ENCODE measurements at places on chromosomes 1 and 21. TPM values are rescaled to one million over a fixed set of nuclear protein-coding genes. Genes with fewer than 3 reads are reported as not detected.
A peak's percentile ranks its signal among the peaks of the same experiment; 100 is the strongest.

The COL6A2 gene
- total RNA-seq: 2.0 TPM

The MYOG gene
- not detected for total RNA-seq

The AGMAT gene
- total RNA-seq: 31.5 TPM

The DIO1 gene
- not detected for total RNA-seq

The MTF2 gene
- 63.7 TPM for total RNA-seq

The MCOLN2 gene
- total RNA-seq: 92.3 TPM

DNA sequence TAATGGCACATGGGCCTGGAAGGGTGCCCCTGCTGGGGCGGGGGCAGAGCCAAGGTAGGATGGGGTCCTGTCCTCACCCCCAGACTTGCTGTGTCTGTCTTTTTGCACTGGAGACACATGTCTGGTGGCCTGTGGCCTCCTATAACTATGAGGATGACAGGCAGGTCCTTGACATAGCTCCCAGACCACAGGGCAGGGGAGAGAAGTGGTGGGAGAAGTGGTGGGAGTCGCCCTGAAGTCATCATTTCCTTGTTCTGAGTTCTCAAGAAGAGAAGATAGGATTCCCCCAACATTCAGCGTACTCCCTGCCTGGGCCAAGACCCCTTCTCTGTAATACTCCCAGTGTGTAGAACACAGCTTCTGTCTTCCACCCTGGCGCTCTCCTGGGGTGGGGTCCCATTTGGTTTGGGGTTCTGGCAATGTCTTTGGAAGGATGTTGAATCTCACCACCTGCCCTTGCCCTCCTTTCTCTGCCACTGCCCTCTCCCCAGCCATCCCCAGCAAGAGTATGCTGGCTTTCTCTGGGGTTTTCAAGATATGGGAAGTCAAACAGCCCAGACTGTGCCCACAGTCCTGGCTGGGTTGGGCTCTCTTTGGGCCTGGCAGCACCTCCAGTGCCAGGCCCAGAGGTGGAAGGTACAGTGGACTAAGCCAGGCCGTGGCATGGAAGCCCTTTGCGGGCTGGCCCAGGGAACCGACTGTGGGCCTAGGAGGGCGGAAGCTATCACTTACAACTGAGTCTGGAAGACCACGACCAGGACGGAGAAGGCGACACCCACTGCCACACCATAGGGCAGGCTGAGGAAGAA lies 19.4 kb downstream of the SLC26A9 start:
- no peak for DNase-seq

- DNase-seq: no peak
Observed at GRCh38 chr1:185541871-185542301, 192.3 kb upstream of the HMCN1 start.

DNA sequence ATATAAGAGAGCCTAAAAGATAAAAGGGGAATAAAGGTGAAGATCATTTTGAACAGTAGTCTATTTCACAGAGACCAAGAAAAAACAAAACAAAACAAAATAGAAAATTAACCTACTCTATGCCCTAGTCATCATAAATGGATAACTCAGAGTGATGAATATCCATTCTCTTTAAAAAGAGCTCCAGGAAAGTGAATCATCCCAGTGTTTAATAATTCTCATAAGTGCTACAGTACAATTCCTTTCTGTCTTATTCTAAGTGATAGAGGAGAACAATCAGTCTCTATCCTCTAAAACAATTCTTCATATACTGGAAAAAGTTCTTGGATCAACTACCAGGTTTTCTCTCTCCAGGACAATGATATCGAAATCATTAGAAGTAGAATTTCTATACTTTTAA lies 45.8 kb downstream of the GDAP2 start:
- DNase-seq: no peak

DNA sequence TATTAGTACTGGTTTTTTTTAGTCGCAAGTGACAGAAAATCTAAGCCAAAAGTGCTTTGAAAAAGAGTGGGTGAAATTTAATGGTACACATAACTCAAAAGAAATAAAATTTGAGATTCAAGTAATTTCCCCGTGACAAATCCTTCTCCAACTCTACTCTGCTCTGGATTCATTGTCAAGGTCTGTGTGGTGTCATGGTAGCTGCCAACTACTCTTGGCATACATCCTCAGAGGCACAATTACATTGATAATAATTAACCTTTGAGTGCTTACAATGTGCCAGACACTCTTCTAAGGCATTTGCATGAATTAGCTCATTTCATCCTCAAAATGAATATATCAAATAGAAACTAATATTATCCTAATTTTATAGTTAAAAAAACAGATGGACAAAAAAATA lies 1153.9 kb upstream of the NCAM2 start:
- DNase-seq: no peak

DNA sequence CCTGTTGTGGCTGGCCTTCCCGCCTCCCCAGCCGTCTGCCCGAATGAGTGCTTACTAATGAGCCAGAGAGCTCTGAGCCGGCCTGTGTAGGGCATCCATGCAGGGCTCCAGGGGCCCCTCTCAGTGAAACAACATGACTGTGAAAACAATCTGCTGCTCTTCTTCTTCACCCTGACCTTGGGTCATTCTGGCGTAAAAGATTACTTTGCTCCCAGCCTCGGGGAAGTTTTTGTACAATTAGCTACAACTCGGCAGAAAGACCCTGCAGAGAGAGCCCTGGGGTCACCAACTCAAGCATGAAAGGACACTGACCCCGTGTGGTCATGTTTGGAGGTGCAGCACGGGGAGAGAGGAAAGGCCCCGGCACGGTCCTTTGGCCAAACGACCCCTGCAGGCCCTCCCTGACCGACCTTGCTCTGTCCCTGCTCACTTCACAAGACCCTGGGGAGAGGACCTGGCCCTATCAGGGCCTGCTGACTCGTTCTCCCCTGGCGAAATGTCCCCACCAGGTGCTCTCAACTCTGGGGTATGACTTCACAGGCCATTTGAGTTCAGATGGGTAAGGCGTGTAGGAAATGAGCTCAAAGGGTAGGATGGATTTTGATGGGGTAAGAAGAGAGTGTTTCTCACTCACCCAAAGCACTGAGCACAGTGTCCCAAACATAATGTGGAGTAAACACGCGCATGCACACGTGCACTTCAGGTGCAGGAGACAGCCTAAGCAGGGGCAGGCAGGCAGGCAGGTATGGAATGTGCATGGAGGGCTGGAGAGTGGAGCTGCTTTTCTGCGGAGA lies 22.9 kb upstream of the FAM20B start:
- peak; percentile 90 for DNase-seq

DNA sequence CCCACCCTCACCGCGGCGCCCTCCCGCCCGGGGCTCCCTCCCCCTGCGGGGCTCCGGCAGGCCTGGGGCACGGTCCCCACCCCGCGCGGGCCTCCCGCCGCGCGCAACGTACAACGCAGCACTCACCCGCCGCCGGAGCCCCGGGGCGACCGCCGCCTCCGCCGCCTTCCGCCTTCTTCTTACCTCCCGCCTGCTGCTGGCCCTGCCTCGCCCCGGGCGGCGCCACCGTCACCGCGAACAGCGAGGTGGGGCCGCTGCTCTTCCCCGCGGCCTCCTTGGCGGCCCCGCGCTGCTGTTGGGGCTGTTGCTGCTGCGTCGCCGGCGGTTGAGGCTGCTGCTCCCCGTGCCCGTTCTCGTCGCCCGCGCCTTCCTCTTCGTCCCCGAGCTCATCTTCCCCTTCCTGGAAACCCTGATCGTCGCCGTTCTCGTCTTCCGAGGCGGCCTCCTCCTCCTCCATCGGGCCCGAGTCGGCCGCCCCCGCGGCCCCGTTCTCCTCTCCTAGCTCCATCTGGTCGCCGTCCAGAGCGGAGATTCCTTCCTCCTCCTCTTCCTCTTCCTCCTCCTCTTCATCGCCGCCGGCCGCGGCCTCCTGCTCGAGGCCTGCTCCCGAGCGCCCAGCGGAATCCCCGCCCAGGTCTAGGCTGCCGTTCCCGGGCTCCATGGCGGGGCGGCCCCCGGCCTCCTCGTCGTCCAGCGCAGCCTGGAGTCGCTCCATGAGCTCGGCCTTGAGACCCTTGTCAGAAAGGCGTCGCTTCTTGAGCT lies 671 bp downstream of the HNRNPU start:
- DNase-seq: no peak

DNA sequence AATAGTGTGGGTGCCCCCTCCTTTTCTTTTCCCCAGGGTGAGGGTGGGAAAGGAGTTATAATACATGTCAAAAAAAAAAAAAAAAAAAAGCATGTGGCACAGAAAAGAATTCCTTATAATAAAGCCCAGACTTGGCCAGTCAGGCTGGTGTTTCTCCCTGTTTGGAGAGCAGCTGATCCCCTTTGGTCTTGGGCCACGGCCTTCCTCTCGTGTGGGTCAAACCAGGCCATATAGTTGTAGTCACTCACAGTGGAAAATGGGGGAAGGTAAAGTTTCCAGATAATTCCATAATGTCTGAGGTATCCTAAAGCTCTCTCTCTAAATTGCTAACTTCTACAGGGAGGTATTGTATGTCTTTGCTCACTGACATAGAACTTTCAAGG lies 22.0 kb downstream of the CLIC6 start:
- no peak for DNase-seq

DNA sequence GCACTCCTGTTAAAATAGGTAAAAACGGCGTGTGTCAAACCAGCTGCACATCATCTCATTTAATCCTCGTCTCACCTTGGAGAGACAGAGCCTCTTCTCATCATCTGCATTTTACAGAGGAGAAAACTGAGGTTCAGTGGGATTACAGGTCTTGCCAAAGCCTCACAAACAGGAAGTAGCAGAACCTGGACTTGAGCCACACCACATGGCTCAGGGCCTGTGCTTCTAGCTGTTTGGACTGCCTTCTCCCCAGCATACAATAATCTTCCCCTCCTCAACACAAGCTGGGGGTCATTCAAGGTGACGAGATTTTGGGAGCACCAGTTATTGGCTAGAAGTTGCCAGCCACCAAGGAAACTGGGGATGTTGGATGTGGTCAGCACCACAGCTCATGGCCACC lies 167.9 kb upstream of the ZC3H12A start:
- DNase-seq: no peak

DNA sequence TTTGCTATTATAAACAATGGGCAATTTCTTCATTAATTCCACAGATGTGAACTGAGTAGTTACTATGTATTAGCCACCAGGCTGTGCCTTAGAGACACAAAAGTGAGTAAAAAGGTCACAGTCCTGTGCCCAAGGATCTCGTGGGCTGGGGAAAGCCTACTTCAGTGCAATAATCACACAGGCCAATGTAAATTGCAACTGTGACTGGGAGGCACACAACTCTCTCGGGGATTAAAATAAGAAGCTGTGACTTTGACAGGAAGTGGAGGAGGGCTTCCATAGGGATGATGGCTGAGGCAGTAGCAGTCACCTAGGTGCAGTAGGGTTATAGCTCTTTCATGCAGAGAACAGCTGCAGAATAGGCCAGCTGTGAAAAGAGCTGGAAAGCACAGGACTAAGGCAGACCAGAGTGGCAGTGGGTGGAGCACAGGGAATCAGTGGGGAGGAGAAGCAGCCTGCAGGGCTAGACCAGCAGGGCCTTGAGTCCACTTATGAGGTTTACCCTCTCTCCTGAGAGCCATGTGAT lies 121.9 kb downstream of the MAB21L3 start:
- peak; percentile 71 for DNase-seq

DNA sequence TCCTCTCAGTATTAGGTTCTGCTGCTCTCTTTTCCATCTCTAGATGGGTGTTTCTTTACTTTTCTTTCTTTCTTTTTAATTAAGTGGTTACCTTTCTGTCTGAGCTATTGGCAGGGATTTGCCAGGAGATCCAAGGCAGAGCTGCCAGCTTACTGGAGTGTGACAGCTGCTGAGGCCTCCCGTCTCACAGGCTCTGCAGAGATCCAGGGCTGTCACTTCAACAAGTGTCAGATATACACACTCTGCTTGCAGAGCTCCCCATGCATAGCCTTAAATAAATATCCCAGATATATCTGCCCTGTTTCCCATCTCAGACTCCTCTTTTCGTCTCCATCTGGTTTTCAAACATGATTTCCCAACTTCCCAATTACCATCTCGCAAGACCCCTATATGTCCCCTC lies 124.3 kb downstream of the NOS1AP start:
- no peak for DNase-seq

DNA sequence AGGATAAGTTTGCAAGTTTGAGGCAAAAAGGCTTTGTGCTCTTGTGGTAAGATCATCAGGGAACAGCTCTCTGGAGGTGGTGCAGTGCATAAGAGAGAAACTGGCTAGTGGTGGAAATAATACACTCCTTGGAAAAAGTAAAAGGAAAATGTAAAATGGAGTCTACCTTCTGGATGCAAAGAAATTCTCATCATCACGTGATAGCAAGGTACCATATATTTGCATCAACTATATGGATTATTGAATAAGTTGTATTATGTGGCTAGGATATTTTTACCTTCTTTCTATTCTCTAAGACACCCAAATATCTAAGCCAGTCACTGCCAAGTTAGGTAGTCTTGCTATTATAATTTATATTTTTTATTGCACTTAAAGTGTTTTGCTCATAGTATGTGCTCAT lies 14.0 kb upstream of the LRRC7 start:
- no peak for DNase-seq

GRCh38 chr1:200886594-200886993 lies 8.1 kb upstream of the INAVA start:
- no peak for DNase-seq

GRCh38 chr1:35043498-35043897 lies 11.8 kb upstream of the ZMYM6 start:
- DNase-seq: no peak

DNA sequence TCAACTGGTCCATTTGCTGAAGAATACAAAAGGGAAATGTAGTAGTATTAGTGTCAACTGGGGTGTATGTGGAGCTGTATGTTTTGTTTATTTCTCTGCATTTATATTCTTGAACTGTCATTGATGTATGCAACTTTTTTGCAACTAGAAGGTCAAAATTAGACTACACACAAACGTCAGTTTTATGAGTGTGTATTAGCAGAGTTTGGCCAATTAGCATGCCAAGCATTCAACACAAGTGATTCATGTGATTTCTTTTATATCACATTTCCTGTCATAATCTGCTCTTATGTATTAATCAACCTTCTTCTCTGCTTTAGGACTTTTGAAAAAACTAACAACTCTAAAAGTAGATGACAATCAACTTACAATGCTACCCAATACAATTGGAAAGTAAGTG lies 211.1 kb downstream of the LRRC40 start:
- no peak for DNase-seq

- DNase-seq: peak; percentile 38
Observed at GRCh38 chr1:55384637-55385036, 169.5 kb upstream of the USP24 start.

DNA sequence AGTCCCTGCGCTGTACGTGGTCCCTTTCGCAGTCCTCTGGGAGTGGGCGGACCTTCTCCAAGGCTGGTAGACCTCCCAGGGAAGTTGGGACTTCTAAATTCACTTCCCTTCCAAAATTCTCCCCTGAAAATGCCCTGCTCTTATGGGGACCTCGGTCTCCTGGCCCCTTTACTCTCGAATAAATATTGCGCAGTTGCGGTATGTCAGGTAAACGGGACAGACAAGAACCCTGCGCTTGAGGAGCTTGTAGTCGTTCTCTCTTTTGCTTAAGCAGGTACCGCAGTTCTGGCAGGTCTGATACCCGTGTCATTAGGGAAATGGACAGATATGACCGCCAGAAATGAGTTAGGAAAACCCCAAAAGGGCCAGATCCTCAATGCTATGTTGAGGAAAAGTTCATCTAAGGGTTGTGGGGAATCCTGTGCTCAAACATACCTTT lies 561 bp downstream of the KIF2C start:
- no peak for DNase-seq

- DNase-seq: no peak
Observed at GRCh38 chr1:161956930-161957329, 66.7 kb downstream of the OLFML2B start.

All from activated CD4-positive, alpha-beta T cell treated with anti-CD3 and anti-CD28 coated beads, Interleukin-2, amount 10 ng/mL, durations not matched to agents 24 days and 14 days (primary cell).